ENCODE measurements at places on chromosomes 7 and 10.

- no peak for DNase-seq
These were observed 291.1 kb upstream of the LYZL1 start for GRCh38 chr10:28997734-28998133.

DNA sequence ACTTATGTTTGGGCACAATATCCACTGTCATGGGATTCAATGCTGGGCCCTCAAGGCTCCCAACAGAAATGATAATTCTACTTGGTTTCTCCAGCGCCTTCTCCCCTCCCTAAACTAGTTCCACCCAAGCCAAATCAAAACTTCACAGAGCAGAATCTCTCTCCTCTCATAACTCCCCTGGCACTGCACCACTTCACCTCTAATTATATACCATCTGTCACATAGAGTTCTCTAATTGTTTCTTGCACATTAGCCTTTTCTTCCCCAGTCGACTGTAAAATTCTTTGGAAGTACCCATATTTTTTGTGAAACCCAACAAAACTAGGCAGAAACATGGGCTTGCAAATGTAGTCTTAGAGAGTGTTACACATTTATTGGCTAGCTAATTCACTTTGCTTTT lies 8.1 kb downstream of the SGMS1 start:
- no peak for DNase-seq

- DNase-seq, result no peak
These were observed 73.9 kb downstream of the TMEM130 start for GRCh38 chr7:98795741-98796493.

DNA sequence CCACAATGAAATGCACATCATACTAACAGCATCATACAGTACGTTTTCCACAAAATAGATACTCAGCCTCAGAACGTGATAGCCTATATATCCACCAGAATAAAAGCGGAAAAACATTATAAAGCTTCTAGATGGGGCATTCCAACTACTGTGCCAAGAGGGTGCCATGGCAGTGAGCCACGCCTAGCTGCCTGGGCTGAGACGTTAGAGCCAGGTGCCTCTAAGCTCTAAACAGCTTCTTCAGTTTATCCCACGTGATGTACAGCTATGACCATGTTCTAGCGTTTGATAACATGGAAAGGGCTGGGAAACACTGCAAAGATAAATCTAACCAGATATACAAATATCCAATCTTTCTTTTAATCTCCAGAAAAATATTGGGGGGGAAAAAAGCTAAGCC lies 17.8 kb downstream of the USP6NL start:
- DNase-seq, result no peak

DNA sequence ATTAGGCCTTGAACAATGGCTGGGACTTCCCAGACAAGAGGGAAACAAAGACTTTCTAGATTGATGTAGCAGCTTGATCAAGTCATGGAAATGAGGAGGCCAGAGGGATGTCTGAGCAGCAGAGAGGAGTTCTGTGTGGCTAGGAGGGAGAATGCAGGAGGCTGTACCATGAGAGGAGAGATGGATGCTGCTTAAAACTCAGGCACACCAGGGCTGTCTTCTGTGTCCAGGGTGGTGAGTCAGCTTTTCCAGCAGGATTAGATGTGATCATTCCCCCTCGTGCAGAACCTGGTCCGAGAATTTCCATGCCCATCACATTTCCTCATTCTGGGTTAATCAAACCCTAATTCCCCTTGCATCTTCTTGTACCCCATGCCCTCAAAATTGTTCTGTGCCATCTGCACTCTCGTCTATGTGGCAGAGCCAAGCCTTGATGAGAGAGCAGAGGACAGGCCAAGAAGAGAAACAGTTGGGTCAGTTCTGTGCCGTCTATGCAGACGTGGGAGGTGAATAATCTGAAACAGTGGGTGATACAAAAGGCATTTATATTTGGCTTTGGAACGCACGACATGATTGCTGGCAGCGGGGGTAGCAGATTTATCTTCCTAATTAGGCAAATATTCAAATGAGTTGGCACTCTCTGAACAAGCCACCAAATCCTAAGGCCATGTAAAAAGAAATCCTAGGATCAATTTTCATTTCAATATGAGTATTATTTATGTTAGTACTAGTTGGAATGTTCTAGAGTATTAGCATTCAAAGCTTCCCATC lies 160.7 kb downstream of the TMEM178B start:
- no peak for DNase-seq

DNA sequence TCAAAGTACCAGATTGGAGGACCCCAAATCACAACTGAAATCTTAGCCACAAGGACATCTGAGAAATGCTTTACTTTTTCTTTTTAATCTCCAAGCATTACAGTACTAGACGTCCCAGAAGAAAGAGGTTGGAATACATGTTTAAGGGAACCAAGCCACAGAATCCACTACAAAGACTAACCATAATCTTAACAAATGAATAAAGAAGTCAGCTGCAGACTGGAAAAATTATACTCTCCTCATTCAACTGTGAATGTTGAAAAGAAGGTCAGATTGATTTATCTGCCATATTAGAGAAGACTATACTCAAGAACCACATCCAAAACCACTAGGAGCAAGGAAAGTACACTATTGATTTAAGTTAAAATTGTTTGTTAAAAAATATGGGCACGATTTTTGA lies 102.1 kb upstream of the ABCB5 start:
- DNase-seq, result no peak

DNA sequence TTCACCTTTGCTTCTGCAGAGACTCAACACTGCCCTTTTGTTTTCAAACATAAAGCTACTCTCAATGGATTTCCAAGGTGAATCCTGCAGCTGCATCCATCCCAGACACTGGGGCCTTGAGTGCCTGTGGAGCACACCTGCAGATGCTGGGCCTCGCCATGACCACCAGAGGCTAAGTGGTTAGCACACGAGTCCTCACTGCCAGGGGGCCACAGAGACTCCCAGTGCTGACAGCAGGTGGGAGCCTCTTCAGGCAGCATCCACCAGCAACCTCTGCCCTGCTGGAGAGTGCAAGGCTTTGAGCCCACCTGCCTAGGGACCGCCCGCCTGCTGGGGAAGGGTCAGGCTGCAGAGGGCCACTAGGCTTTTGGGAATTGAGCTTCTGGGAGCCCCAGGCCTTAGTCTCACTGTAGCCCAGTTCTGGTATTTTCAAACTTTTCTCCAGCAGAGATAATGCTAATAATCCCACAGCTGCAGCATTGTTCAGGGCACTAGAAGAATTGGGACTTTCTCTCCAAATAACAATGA lies 9.4 kb upstream of the HPS1 start:
- no peak for DNase-seq

GRCh38 chr7:128275681-128276080 lies 34.6 kb downstream of the LEP start:
- no peak for DNase-seq

DNA sequence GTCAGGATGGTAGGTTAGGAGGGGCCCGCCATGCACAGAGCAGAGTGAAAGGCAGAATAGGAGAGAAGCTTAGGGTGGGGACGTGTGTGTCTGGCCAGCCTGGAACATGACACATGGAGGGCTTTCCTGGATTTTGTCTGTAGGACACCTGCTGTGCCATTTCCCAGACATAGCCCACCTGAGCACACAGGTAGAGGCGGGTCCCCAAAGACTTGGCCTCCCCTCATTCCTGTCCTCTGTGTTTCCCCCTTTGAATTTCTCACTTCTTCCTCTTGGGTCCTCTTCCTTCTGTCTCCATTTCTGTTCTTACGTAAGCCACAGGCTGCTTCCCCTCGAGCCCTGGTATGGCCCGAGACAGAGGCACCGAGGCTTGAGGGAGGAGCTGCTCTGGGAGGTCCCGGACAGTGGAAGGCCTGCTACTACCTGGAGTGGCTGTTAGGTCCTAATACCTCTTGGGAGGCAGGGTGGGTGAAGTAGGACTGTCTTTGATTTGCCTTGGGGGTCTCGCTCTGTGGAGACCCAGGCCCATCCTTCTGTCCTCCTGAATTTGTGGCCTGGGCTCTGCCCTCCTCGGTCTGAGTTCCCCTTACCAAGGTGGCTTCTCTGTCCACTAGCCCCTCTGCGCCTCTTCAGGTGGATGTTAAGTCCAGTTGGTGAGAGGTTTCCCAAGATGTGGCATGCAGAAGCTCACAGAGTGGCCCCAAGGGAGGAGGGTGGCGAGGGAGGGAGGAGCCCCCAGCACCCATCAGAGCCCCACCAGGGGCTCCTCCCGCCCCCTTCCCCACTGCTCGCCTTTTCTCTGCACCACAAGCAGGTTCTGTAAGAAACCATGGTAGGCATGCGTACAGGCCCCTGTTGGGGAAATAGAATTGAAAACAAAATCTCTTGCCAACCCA lies 5.5 kb downstream of the ZNF775 start:
- DNase-seq, result no peak

All from CD4-positive, alpha-beta T cell treated with Interleukin-15 for 1 hour (primary cell).